ENCODE measurements at places on chromosomes 1 and 21. TPM values are rescaled to one million over a fixed set of nuclear protein-coding genes. Genes with fewer than 3 reads are reported as not detected.

GRCh38 chr1:115217150-115218033 is 120.7 kb downstream of the NGF start:
- no peak for DNase-seq

DNA sequence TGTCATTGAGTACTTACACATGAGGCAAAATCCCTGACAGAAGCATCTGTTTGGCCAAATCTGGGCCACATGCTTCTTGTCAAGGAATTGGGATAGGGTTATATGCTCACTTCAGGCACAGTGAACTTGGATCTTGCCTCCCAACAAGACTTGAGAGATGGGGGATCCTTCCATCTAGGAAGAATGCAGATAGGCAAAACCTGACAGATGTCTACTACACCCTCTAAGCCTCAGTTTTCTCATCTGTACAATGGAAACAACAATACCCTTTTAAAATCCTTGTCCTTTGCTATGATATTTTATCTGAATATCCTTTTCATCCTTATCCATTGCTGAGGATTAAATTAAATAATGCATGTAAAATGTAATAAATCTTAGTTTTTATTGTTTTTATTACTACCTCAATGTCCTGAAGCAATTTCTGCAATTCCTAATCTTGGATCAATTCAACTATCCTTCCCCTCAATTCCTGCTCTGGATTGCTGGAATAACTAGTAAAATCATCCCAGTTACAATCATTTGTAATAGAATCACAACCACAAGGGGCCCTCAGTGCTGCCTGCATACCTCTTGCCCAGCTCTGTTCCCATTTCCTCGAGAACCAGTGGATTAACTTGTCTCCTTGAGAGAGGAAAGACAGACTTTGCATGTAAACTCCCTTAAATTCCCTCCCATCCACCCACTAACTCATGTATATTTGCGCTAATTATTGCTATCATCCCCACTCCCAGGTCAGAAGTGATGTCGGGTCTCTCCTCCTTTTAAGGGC is 8.1 kb upstream of the XPR1 start:
- DNase-seq, result no peak

GRCh38 chr1:3673381-3674099 is 21.2 kb downstream of the TP73 start:
- no peak for DNase-seq

- DNase-seq, result no peak
These were observed 24.6 kb upstream of the PLXNA2 start for GRCh38 chr1:208268541-208269337.

DNA sequence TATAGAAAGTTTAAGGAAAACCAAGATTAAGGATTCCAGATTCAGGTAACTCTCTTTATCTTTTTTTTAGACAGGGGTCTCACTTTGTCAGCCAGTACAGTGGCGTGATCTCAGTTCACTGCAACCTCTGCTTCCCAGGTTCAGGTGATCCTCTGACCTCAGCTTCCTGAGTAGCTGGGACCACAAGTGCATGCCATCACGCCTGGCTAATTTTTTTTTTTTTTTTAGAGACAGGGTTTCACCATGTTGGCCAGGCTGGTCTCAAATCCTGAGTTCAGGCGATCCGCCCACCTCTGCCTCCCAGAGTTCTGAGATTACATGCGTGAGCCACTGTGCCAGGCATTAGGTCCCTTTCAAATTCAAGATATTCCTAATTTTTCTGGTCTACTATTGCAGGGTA is 15.9 kb downstream of the LZIC start:
- DNase-seq, result no peak

- DNase-seq, result no peak
These were observed 80.3 kb downstream of the PRDM16 start for GRCh38 chr1:3149277-3149676.

- DNase-seq, result no peak
These were observed 76.7 kb downstream of the LAMC2 start for GRCh38 chr1:183262628-183263200.

DNA sequence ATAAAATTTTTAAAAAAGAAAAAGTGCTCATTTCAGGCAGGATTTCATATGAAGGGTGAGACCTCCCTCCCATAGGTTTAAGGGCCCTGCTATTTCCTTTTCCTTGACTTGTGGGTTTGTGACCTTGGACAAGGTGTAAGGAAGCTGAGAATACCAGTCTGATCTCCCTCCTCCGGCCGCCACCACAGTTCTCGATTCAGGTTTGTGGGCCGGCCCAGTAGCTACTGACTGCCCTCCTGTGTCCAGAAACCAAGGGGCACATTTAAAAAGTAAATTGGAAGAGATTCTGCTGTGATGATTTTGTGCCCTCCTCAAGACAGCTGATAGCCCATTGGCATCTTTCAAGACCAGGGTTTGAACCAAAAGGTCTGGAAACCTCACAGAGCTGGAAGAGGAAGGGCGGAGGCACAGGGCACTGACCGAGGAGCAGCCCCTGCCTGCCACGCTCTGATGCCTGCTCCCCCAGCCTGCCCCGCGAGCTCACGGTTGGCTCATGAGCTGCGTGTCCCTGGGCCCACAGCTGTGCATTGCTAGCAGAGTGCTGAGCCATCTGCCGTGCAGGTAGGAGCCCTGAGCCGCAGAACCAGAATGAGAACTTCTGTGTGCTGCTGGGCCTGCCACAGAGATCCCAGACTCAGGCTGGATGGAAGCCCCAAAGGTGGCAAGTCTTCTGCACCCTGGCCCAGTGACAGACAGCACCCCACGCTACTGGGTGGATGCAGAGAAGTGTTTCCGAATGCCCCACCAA is 348.7 kb downstream of the NPHP4 start:
- DNase-seq, result no peak

- no peak for DNase-seq
These were observed 64.1 kb upstream of the ATP1B1 start for GRCh38 chr1:169042377-169042776.

FCRL2 gene
- not detected for total RNA-seq

TRAF3IP3 gene
- not detected for total RNA-seq

C1orf53 gene
- 2.4 TPM for total RNA-seq

LPAR3 gene
- total RNA-seq, result 32.3 TPM

SPATA45 gene
- 0.44 TPM for total RNA-seq

F13B gene
- not detected for total RNA-seq

OR2T33 gene
- total RNA-seq, result not detected

Measured in foreskin keratinocyte (primary cell).